Lower leg skin (tissue), 4 donors: ENCODE measurements at places on chromosomes 1 and 21. TPM values are rescaled to one million over a fixed set of nuclear protein-coding genes. Genes with fewer than 3 reads are reported as not detected.

The FCRL5 gene
- total RNA-seq = not detected

The NOL9 gene
- total RNA-seq = 28.3 TPM

The TNNI3K gene
- not detected for total RNA-seq

The UBE2Q1 gene
- 24.1 TPM for total RNA-seq

The SAMD11 gene
- 0.44 TPM for total RNA-seq

The CELA2B gene
- total RNA-seq = not detected

The BTBD8 gene
- total RNA-seq = 5.0 TPM

The BRWD1 gene
- 42.2 TPM for total RNA-seq

The CDC42BPA gene
- total RNA-seq = 26.9 TPM

The TMCC2 gene
- 3.2 TPM for total RNA-seq

The SYCP1 gene
- total RNA-seq = not detected

The SHCBP1L gene
- not detected for total RNA-seq

The AMY1A gene
- not detected for total RNA-seq

The FCRL2 gene
- not detected for total RNA-seq

The C1orf167 gene
- total RNA-seq = 2.8 TPM

The RHBG gene
- total RNA-seq = 10.0 TPM

The KCNC4 gene
- total RNA-seq = 4.8 TPM

The PLD5 gene
- total RNA-seq = not detected

The GDAP2 gene
- 18.1 TPM for total RNA-seq

The FOXE3 gene
- not detected for total RNA-seq

The ROR1 gene
- 21.4 TPM for total RNA-seq
